Stimulated activated naive CD4-positive, alpha-beta T cell (primary cell): ENCODE measurements at places on chromosomes 6 and 20.

GRCh38 chr6:37319156-37319555, 34.6 kb upstream of the RNF8 start:
- DNase-seq, result no peak

GRCh38 chr6:45617441-45617840, 239.7 kb upstream of the SUPT3H start:
- no peak for DNase-seq

- no peak for DNase-seq
These were observed 108.7 kb downstream of the PERP start for GRCh38 chr6:137998461-137999019.

GRCh38 chr20:59778615-59779200, 154.7 kb downstream of the SYCP2 start:
- DNase-seq, result no peak

- DNase-seq, result peak; percentile 37
These were observed 8.6 kb upstream of the GABBR1 start for GRCh38 chr6:29641430-29642148.

DNA sequence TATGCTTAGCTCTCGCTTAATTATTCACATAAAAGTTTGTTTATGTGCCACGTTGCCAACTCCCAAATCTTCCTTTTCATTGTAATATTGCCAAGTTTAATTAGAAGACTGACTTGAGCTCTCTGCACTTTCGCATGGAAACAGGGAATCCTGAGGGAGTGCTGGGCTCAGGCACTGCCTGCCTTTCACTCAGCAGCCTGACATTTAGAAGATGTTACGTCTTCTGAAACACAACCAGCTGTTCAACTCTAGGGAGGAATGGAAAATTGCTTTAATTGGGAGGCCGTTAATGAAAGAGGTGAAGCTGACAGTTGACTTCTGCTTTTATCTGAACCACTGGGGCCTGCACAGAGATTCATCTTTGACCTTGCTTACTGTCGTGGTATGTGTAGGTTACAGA, 77.4 kb upstream of the MTHFD1L start:
- DNase-seq, result no peak

DNA sequence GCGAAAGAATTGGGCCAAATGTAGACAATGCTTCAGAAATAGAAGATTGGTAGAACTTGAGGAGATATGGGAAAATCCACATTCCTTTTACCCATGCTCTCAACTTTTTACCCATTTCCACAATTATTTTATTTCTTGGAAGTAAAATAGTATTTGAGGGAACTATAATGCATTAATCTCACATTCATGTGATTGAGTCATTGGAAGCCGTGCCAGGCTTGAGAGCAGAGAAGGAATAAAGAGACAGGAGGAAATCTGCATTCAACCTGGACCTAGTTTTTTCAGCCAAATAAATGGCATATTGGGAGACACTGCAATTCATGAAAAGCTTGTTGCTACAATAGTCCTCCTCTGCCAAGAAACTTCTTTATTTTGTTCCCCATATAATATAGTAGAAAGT, 2.8 kb upstream of the NUP153 start:
- DNase-seq, result no peak

GRCh38 chr6:14799928-14800327, 445.9 kb upstream of the JARID2 start:
- peak; percentile 7 for DNase-seq

GRCh38 chr6:95274686-95275235, 302.6 kb upstream of the MANEA start:
- DNase-seq, result no peak

GRCh38 chr6:56311533-56312448, 64.4 kb upstream of the COL21A1 start:
- DNase-seq, result no peak

GRCh38 chr6:150857062-150857944, 8.2 kb upstream of the MTHFD1L start:
- no peak for DNase-seq

- no peak for DNase-seq
These were observed 20.8 kb upstream of the TSPYL1 start for GRCh38 chr6:116300566-116300965.

GRCh38 chr6:7513529-7513928, 27.9 kb upstream of the DSP start:
- no peak for DNase-seq

GRCh38 chr6:55925292-55925691, 49.9 kb upstream of the BMP5 start:
- DNase-seq, result no peak

- DNase-seq, result no peak
These were observed 16.4 kb downstream of the CHRNA4 start for GRCh38 chr20:63344616-63345327.

DNA sequence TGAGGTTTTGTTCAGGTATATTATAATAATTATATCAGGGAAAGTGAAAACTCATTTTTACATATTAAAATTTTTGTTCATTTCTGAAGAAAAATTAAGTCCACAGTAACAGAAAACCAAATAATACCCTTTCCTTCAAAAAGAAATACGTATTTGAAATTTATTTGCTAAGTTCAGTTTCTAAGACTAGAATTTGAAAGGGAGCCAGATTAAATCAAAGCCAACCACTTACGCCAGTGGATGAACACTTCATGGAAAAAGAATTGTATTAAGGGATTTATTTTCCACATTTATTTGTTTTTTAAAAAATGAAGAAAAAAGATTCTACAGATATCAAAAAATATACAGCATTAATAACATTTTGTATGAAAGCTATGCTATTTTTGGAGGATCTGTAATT, 654.4 kb downstream of the EYS start:
- DNase-seq, result no peak

DNA sequence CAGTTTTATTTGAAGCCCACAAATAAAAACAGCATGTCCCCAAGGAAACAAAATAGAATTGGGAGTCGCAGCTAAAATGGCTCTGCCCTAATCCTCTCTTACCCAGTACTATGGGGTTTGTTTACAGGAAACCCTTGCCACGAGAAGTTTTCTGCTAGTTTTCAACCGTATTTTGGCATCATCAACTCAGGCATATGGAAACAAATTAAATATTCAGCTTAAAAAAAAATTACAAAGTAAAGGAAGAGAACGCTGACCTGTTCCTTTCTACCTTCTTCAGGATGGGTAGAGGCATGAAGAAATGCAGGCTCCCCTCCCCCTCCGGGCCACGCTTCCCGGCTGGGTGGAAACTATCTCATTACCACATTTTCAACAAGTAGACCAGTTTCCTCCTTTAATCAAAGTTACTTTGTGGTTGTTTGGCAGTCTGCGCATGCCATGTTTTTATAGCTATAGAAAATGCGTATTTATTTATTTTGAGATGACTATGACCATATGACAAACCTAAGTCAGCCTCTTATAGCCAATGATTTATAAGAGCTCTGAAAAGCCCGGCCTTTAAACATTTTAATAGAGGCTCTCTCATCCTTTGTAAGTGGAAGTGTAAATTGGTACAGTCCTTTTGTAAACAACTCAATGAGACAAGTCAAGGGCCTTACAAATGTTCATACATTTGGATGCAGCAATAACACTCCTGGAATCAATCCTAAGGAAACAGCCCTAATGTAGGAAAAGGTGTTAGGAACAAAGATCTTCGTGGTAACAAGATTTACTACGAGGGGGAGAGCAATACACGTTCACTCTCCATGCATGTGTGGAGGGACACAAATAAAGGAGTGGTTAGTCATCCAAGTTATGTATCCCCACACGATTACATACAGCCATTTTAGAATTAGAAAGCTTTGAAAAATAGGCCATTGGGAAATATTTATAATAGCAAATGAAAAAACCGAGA, 16.1 kb upstream of the ZNF217 start:
- DNase-seq, result peak; percentile 41

GRCh38 chr6:1297746-1298145, 14.2 kb upstream of the FOXQ1 start:
- no peak for DNase-seq

- DNase-seq, result no peak
These were observed 69.5 kb upstream of the SULF2 start for GRCh38 chr20:47854687-47855212.

GRCh38 chr20:54144847-54145414, 28.9 kb downstream of the CYP24A1 start:
- DNase-seq, result no peak

DNA sequence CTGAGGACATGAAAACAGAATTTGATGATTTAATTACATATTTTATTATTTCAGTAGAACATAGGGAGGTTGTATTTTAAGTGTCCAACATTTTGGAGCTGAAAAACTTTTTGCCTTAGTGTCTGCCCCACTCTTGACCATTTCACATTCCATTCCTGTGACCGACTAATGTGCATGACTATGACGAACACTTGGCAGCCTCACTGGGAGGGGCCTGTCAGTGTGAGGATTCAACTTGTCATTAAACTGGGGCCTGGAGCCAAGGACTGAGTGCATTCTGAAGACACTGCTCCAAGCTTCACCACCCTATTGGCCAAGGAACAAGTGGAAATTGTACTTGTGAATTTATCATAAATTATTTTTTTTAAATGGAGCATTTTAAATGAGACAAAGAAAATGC, 661.3 kb downstream of the BCKDHB start:
- no peak for DNase-seq

DNA sequence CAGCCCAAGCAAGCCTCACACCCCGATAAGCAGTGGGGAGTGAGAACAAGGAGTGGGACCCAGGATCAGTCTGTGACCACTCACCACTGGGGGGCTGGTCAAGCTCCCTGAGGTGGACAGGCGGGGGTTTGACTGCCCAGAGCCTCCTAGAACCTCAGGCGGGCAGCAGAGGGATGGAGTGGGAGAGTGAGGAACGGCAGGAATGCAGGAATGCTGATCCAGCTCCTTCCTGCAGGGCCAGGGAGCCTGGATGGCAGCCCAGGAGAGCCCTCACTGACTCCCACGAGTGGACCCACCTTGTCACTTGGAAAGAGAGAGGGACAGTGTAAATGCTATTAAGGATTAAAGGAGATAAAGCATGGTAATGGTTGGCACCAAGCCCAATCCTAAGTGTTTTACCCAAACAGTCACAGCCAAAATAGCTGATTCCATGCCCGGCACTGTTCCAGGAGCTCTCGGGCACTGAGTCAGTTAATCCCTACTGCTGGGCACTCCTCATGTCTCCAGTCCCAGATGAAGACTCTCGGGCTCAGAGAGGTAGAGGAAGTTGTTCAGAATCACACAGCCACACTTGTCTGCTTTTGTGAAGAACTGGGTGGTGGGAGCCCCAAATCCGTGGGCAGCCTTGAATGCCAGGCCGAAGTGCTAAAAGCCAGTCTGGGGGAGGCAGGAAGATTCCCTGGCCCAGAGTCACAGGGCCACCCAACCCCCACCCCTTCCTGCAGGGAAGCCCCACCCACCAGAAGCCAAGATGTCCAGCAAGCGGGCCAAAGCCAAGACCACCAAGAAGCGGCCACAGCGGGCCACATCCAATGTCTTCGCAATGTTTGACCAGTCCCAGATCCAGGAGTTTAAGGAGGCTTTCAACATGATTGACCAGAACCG, 3.1 kb downstream of the MYL9 start:
- no peak for DNase-seq

- DNase-seq, result no peak
These were observed 9.9 kb downstream of the IRF4 start for GRCh38 chr6:401239-401993.

DNA sequence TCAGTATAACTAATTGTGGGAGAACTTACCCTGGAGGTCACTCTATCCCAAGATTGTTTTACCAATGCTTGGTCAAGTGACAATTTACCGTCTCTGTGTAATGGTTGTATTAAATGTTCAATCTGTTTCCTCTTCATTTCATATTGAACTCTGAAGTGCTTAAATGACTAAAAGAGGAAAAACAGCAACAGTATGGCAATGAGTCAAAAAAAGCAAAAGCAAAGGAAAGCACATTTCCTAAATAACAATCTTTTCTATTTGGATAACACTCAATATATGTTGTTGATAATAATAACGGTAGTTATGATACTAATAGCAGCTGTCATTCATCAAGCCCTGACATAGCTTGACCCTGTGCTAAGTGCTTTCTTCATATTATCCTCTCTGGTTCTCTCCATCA, 152.4 kb downstream of the SYNE1 start:
- no peak for DNase-seq

GRCh38 chr20:40848096-40848495, 159.1 kb upstream of the MAFB start:
- no peak for DNase-seq

GRCh38 chr6:165055231-165055630, 254.2 kb downstream of the C6orf118 start:
- no peak for DNase-seq

- DNase-seq, result peak; percentile 78
These were observed at the start of gene TAPBP for GRCh38 chr6:33313709-33314514. TSS of gene TAPBP (minus strand) at chr6:33314078. CDS start at chr6:33314041, 37 bp downstream.

GRCh38 chr20:513429-513828, 30.2 kb downstream of the CSNK2A1 start:
- no peak for DNase-seq

DNA sequence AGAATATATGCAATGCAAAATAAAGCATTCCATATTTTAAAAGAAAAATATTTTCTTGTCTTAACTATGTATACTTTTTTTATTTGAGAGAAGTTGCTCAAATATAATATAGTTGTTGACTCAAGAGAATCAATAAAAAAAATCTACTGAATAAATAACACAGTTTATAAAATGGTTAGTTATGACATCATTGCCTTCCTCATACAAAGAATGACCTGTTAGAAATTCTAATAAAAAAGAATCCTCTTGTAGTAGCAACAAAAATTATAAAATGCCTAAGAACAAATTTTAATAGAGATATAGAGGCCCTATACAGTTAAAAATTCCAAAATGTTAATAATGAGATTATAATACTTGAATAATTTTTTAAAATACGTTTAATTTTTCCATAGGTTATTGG, 96.5 kb upstream of the AHI1 start:
- no peak for DNase-seq

- no peak for DNase-seq
These were observed 280.2 kb downstream of the ESR1 start for GRCh38 chr6:152087701-152088100.

DNA sequence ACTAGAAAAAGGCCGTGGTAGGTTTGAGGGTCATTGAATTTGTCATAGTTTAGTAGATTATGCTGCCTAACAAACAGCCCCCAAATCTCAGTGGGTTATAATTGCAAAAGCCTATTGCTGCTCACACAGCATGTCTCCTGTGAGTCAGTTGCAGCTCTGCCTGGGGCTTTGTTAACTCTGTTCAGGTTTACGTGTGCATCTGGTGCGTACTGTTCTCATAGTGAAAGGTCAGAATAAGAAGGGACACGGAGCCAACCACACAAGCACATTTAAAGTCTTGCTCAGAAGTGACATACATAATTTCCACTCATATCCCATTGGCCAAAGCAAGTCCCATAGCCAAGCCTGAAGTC, 48.1 kb upstream of the BMP2 start:
- DNase-seq, result no peak
